ENCODE measurements at places on chromosomes 1 and 21. TPM values are rescaled to one million over a fixed set of nuclear protein-coding genes. Genes with fewer than 3 reads are reported as not detected.
A peak's percentile ranks its signal among the peaks of the same experiment; 100 is the strongest.

- no peak for DNase-seq
Observed at GRCh38 chr1:246576709-246577032, 10.4 kb downstream of the CNST start.

DNA sequence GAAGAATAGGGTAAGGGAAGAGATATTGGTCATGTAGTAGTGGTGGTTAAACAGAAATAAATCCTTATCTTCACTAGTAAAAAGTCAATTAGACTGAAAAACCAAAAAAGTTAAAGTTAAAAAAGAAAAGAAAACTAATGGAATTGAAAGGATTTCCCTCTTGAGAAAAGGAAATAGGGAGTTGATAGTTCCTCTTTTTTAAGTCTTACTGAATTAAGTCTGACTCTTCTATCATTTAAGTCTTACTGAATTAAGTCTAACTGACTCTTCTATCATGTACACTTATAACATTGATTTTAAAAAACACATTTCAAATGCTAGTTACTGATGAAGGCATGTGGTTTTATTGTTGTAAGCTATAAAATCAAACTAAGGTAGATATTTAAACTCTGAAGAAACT, 49.5 kb upstream of the TENT5C start:
- no peak for DNase-seq

GRCh38 chr1:160094291-160094625, 4.2 kb downstream of the IGSF8 start:
- no peak for DNase-seq

GRCh38 chr1:18396247-18396980, 84.3 kb upstream of the KLHDC7A start:
- no peak for DNase-seq

DNA sequence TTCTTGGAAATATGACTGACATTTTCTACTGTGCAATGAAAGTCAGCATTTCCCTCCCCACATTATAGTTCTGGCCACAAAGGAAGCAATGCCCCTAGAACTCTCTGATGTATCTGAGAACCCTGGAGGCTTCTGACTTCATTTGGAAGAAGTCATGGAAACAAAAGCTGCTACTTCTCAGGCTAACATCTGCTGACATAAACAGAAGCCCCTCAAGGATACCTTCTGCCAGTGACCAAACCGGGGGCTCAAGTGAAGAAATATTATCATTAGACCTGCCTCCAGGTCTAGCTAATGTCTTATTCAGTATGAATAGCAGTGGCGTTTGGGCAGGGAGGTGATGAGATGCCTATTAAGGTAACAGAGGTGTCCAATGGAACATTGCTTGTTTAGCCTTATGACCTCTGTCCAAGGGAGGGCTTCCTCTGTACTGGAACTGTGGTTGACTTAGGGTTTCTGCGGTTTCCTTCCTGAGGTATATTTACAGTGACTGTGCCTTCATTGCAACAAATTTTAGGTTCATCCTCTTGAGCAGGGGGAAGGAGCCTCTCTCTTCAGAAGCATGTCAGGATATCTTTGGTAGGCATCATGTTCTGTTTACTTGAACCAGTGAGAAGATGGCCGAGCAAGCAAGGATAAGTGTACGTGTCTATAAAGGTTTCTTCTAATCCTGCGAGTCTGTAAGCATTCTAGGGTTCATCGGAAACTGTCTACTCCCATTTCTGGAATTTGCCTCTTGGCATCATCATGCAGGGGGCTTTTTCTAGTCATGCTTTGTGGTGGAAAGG, 161.7 kb downstream of the PBX1 start:
- no peak for DNase-seq

GRCh38 chr1:41612953-41613352, 128.5 kb upstream of the EDN2 start:
- no peak for DNase-seq

- DNase-seq: no peak
Observed at GRCh38 chr1:89640440-89640839, 7.5 kb downstream of the LRRC8C start.

DNA sequence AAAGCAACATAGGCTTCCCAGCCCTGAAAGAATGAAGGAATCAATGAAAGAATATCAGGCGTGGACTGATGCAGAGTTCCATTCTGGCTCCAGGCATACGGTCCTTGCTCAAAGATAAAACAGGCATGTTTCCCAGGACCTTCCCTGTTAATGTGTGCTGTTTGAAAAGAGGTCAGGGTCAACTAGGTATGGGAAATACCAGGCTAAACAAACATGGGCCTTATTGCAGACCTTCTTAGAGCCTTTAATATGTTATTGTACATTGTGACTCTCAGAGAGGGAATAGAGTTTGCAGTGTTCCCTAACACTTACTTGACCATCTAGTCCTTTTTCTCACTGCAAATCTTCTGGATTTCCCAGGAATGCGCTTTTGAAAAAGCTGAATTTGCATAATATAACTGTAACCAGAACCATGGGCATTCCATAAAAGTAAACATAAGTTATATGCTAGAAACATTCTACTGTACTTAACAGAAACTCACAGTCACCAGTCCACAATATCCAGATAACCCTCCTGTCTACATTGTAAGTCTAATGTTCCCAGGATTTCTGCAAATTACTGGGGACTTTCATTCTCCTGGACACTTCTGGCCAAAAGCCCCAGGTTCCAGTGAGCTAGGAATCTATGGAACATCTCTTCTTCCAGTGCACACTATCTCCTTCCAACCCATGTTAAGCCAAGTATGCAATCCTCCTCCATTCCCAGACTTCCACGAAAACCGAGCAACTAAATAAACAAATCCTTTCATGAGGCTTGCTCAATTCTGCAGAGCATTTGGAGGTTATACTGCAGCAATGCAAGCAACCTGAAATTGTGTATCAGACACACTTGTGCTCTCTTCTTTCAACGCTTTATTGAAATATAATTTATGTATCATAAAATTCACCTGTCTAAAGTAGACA, 486.6 kb downstream of the SETD4 start:
- no peak for DNase-seq

DNA sequence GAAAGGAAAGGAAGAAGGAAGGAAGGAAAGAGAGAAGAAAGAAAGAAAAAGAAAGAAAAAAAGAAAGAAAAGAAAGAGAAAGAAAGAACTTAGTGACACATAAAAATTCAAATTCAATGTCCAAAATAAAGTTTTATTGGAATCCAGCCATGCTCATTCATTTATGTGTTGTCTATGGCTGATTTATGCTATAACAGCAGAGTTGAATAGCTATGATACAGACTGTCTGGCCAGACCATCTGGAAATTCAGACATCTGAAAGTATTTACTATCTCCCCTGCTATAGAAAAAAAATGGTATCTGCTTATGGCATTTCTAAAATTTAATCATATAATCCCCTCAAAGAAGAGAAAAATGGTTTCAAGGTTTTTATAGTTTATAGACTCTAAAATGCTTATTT, 79.4 kb upstream of the RRP15 start:
- DNase-seq: no peak

GRCh38 chr1:31529999-31530684, 46.2 kb upstream of the TINAGL1 start:
- no peak for DNase-seq

GRCh38 chr1:151085953-151086559, 15.5 kb downstream of the GABPB2 start:
- DNase-seq: no peak

DNA sequence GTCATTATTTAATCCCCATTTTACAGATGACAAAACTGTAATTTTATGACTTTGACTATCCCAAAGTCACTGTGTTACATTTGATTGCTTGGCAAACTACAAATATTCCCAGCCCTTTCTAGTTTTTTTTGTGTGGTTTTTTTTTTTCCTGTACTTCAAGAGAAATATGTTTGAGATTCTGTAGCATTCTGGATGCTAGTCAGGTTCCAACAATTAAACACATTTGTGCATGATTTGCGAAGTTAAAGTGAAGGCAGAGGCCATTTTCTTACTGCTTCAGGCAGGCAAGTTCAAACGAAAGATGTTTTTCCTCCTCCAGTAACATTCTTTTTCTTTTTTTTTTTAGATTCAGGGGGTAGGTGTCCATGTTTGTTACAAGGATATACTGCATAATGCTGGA, 107.9 kb upstream of the SERTAD4 start:
- peak; percentile 16 for DNase-seq

- no peak for DNase-seq
Observed at GRCh38 chr1:100530141-100530540, 7.8 kb upstream of the GPR88 start.

- DNase-seq: no peak
Observed at GRCh38 chr1:77545970-77546369, 136.5 kb downstream of the ZZZ3 start.

DNA sequence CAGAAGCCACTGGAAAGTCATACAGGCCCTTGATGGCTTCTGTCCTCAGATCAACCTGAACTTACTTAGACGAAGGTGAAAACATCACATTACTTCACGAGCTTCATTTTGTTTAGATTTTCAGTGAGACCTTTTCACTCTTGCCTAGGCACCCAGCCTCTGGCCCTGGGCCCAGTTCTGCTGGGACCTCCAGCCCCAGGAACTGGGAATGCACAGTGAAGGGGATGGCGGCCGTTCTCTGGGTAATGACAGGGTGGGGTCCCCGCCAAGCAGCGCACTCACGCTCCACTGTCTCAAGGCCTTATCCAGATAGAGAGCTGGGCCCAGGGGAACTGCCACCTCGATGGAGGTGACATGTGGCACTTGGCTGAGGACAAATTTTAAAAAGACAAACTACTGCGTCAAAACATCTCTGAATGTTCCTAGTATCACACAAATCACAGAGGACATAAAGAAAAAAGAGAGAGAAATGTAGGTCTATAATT, 54.8 kb downstream of the NPHP4 start:
- no peak for DNase-seq

DNA sequence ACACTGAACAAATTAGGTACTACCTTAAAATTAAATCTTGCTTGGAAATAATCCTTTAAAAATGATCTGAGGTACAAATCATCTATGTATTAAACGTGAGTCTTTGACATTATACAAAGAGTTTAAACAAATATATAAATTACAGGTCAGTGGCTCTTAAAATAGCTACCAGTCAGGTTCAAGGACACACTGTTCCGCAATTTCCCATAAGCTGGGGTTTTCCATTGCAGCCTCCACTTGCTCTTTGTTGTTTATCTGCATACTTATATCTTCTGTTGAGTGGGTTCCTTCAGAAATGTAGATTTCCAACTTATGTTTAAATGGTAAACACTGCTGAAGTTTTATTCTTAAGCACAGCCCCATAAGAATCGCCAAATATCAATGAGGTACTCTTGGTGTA, 5.7 kb upstream of the MRPL55 start:
- no peak for DNase-seq

GRCh38 chr1:184000321-184000720, 37.2 kb downstream of the COLGALT2 start:
- DNase-seq: no peak

DNA sequence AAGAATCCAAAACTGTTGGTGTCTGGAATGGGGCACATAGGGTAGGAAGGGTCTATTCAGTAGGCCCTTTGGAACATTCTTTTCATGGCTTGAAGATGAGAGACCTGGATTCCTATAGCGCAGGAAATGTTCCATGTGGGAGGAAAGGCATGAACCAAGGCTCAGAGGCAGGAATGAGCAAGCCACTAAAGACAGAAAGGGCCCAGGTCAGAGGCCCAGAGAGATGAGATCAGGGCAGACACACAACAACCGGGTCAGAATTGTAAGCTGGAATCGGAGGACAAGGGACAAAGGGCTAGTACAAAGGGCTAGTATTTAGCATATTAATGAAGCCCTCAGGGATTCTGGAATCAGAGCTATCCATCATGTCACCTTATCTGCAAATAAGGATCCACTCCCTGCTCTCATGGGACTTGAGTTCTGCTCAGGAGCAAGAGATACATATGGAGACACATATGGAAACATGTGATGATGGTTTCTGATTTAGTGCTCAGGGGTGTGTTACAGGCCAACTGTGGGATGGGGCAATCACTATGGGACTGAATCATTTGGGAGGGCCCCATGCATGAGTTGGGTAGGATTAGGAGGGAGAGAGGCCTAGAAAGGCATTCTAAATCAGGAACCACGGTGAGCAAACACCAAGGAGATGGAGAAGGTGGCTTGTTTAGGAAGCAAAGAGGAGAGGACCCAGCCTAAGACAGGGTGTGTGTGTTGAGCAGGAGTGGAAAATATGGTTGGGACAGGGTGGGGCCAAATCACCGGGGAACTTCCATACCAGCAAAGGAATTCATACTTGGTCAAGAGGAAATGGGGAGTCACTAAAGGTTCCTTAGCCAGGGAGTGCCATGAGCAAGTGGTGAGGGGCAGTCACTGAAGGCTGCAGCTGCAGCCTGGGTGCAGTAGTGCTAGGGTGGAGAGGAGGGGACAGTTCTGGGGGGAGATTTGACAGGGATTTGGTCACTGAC, 8.6 kb downstream of the NECTIN4 start:
- DNase-seq: no peak

- DNase-seq: no peak
Observed at GRCh38 chr21:43997766-43998742, 14.1 kb upstream of the TRAPPC10 start.

- DNase-seq: no peak
Observed at GRCh38 chr1:55579332-55580001, 364.3 kb upstream of the USP24 start.

DNA sequence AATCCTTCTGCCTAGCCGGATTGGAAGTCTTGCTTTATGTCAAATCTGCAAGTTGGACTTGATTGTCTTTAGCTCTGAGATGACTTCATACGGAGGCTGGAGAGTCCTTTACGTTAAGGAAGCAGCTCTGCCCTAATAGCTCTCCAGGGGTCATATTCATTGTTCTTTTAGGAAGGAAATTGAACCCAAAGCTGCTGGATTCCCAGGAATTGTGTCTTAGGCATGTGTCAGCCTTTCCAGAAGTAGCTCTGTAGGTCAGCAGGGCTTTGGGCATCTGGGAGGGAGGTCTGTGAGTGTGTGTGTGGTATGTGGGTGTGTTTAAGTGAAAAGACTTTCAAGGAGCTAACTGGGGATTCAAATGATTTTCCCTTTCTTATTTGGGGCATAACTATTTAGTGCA, 82.4 kb downstream of the ABCA4 start:
- DNase-seq: no peak

DNA sequence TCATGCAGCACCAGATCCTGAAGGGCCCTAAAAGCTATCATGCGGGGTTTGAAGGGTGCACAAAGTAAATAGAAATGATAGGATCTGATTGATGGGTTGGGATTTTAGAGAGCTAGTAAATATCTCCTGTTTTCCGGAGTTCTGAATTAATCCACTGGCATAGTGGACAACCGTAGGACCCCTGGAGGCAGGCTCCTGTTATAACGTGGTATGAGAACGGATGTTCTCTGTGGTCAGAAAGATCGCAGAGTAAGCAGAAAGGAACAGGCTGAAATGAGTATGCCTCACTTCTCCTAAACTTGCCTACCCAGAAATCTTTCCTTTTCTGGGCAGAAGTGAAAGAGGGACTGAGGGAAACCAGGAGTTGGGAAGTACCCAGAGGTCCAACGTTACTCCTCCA, 470.8 kb downstream of the AJAP1 start:
- no peak for DNase-seq

Gene GBP5
- not detected for polyA plus RNA-seq

Gene SERINC2
- 109 TPM for polyA plus RNA-seq

Gene RHEX
- polyA plus RNA-seq: not detected

Gene IL22RA1
- not detected for polyA plus RNA-seq

Gene PPFIA4
- polyA plus RNA-seq: 3.8 TPM

Gene ORC1
- 3.1 TPM for polyA plus RNA-seq

Gene OVAAL
- polyA plus RNA-seq: 0.05 TPM

Gene KRTAP12-4
- not detected for polyA plus RNA-seq

Gene PAQR7
- polyA plus RNA-seq: 10.5 TPM

Gene JUN
- 19.6 TPM for polyA plus RNA-seq

Gene ZNF695
- polyA plus RNA-seq: 1.0 TPM

Gene GPR52
- 0.09 TPM for polyA plus RNA-seq
